Heart right ventricle (tissue), 16 donors: ENCODE measurements at places on chromosomes 7 and 10. TPM values are rescaled to one million over a fixed set of nuclear protein-coding genes. Genes with fewer than 3 reads are reported as not detected.

- DNase-seq: no peak
These were observed 176.3 kb downstream of the DGKI start for GRCh38 chr7:137670222-137671064.

Gene SFTPA2
- total RNA-seq: not detected

GRCh38 chr7:25124465-25125136, 459 bp downstream of the CYCS start:
- DNase-seq: no peak

DNA sequence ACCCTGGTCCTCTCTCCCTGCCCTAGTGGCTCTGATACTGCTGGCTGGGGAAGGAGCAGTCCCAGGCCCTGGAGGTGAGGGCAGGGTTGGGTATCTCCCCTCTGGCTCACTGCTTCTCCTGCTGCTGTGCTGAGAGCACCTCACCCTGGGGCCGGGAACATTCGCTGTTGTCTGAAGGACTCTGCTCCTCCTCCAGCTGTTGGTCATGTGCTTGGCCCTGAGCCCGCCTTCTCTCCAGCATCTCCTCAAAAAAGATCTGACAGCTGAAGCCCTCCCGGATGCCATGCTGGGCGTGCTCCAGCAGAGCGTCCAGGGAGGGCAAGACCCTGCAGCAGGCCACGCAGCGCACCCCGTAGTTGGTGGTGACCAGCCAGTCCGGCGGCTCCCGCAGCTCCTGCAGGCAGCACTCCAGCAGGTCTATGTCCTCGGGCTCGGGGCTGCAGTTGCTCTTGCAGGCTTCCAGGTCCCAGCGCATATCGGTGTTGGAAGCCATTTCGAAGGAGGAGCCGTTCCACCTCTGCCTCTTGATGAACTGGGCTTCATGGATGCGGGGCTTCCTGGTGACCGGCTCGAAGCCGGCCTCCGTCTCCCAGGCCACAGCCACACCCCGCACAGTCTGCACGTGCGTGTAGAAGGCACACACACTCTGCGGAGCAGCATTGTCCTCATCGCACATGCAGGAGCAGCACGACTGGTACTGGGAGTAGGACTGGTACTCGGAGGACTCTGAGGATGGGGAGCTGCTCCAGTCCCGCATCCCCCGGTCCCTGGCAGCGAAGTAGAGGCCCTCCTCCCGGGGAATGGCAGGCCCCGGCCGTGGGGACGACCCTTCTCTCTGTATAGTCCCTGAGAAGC, 2.1 kb downstream of the FAM170B start:
- peak; percentile 26 for DNase-seq

- DNase-seq: no peak
These were observed 18.7 kb downstream of the DKK1 start for GRCh38 chr10:52332815-52333214.

Gene PTPN12
- 43.9 TPM for total RNA-seq

GRCh38 chr10:45453639-45454255, 79.7 kb downstream of the ALOX5 start:
- no peak for DNase-seq
